Hepatic stellate cell (primary cell): ENCODE measurements at places on chromosomes 1 and 21.

DNA sequence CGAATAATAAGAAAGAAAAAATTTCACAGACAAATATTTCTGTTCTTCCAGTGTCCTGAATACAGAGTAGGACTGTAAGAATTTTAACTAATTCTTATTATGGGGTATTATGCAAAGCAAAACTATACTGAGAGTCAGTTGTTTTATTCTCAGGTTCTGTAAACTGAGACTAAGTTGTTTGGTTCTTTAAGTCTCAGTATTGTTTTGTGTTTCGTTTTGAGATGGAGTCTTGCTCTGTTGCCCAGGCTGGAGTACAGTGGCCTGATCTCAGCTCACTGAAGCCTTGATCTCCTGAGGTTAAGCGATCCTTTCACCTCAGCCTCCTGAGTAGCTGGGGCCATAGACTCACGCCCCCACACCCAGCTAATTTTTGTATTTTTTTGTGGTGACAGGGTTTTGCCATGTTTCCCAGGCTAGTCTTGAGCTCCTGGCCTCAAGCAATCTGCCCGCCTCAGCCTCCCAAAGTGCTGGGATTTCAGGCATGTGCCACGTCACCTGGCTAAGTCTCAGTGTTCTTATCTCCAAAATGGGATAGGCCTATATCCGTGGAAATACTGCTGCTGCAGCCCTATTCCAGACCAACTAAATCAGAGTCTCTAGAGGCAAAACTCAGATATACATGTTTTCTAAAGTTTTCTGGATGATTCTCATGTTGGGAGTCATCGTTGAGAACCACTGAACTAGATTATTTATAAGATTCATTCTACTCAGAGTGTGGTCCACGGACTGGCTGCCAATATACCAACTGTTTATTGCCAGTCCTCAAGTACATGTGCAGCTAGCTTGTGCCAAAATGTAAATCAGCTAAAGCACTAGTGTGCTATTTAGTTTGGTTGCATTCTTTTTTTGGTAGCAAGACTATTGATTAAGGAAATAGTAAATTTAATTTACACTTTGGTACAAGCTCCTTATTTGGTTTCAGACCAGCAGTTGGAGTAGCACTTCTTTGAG lies 116.6 kb downstream of the HS2ST1 start:
- no peak for DNase-seq

GRCh38 chr21:25956993-25957714 lies 213.4 kb downstream of the APP start:
- no peak for DNase-seq

DNA sequence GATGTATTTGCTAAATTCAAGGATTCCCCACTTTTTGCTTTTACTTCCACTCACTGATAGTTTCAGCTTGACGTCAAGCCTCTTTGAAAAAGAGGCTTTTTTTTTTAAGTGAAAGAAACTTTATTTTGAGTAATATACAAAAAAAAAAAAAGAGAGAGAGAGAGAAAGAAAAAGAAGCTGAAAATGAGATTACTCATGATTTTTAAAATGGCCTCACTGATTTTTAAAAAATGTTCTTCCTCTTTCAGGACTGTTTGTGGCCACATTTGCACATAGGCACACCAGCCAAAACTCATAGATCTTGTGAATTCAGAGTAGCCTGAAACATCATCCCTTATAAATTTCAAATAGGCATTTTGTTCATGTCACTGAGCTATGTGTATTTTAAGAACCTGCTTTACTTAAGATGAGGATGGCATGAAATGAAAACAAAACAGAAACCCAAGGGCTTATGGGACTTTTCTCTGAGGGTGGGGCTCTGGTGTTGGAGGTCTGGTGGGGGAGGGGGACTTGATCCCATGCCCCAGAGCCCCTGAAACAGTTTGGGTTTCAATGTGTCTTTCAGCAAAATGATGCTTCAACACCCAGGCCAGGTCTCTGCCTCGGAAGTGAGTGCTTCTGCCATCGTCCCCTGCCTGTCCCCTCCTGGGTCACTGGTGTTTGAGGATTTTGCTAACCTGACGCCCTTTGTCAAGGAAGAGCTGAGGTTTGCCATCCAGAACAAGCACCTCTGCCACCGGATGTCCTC lies 6.1 kb downstream of the ATF3 start:
- no peak for DNase-seq

DNA sequence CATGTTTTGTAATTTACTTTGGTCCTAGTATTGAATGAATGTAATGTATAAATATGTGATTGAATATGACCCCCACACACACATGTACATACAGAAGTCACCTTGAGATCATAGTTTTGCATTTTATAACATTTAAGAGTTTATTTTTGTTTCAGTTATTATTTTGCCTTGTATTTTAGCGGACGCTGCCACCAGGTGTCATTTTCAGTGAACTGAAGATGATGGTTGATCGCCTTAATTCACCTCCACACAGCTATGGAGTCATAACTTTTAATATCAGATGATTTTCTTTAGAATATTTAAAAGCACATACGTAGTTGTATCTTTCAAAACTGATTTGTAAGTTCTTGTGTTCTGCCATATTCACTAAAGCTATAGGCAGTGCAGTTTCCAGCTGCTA lies 130.4 kb downstream of the DYRK1A start:
- no peak for DNase-seq

GRCh38 chr1:8373581-8374241 lies 55.8 kb downstream of the SLC45A1 start:
- DNase-seq = peak; percentile 76

- DNase-seq = peak; percentile 56
Measured at GRCh38 chr1:248807067-248807737, 18.5 kb downstream of the SH3BP5L start.

DNA sequence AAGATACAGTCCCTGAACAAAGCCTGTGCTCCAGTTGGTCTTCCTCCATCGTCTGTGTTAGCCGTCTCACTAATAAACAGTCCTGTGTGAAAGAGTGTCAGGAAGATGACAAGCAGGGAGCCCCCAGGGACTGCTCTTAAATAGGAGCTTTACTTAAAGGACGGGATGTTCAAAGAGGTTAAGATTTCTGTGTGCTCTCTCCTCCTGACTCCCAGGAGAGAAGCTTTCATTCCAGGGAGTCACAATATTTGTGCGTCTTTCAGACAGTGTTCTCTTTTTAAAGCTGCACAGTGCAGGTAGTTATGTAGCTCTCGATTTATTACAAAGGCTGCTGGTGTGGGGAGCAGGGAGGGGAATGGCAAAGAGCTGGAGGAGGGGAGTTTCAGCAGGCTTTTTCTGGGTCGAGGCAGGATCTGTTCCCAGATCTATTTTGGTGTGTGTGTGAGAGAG lies 43.5 kb downstream of the STYXL2 start:
- DNase-seq = no peak

- peak; percentile 55 for DNase-seq
Measured at GRCh38 chr1:201702936-201703335, 126.0 kb upstream of the IPO9 start.

- peak; percentile 21 for DNase-seq
Measured at GRCh38 chr1:212070720-212071302, 35.3 kb downstream of the DTL start.

DNA sequence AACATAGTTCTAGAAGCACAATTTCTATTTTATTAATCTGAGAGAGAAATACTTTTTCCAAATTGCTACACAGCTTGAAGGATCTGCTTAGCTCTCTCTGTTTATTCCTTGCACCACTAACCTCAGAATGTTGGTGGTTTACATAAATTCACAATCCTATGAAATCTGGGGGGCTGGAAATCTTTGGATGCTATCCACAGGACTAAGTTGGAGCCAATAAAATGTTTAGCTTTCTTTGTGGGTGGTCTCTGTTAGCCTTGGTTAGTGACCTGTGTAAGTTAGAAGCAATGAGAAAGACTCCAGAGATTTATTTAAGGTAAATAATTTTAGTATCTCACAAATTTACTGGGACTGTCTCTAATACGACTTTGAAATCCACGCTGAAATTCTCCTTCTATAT lies 418.1 kb downstream of the ADGRL2 start:
- no peak for DNase-seq

DNA sequence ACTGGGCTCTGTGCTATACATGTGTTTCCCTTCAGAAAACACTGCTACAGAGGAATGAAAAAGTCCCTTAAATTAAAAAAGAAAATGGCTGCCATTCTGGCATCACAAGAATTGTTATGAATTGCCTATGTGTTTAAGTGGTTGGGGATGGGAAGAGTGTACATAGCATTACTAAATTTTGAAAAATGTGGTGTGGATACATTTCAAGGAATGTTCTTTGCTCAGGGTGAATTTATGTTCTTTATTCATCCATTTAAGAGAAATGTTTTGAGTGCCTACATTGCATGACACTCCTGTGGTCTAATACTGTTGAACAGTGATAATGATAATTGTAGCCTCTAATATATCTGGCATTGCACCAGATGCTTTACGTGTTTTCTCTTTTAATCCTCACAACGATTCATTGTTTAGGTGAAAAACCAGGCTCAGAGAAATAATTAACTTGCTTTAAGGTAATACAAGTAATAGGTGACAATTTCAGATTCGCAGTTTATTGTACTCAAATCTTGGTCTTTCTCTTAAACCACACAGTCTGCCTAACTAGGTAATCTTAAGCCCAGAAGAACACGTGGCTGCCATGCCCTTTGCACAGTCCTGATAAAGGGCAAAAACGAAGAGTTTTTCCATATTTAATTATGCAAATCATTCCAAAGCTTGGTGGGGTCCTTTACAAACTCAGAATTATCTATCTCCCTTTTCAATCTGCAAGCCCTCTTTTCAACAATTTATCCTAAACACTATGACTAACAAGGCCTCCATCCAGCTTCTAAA lies 31.5 kb downstream of the DPT start:
- no peak for DNase-seq

DNA sequence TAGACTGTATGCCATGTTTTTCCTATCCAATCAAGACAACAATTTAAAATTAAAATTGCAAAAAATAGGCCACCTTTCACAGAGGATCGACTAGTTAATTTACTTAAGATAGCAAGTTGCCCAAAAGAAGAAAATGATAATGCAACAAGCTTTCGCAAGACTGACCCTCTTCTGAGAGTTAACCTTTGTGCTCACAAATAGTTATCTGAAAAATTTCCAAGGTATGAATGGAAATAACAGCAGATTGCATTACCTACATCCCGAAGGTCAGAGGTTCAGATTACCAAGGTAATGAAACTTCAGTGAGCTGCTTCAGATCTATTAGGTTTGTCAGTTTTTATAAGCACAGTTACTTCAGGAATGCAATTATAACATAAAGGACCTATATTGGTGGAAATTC lies 298.0 kb downstream of the KCTD3 start:
- no peak for DNase-seq

GRCh38 chr1:155471026-155471425 lies 91.6 kb downstream of the ASH1L start:
- no peak for DNase-seq

GRCh38 chr1:237115035-237115434 lies 73.1 kb downstream of the RYR2 start:
- DNase-seq = no peak

GRCh38 chr1:35453031-35453430 lies 104.2 kb downstream of the KIAA0319L start:
- DNase-seq = no peak

DNA sequence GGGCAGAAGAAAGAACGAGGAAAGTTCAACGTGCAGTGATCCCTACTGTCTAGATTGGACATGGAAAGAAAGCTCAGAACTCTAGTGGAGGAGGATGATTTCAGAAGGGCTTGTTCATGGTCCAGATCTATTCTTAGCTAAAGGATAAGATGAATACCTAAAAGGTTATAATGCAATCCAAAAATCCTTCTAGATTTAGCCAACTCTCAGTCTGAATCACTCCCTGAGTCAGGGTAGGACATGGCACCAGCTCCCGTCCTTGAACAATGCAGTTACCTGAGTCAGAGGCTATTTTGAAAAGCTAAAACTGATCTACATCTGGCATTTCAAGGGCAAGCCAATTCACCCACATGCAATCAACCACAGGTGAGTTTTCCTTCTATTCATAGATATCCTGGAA lies 38.8 kb upstream of the HIVEP3 start:
- no peak for DNase-seq

DNA sequence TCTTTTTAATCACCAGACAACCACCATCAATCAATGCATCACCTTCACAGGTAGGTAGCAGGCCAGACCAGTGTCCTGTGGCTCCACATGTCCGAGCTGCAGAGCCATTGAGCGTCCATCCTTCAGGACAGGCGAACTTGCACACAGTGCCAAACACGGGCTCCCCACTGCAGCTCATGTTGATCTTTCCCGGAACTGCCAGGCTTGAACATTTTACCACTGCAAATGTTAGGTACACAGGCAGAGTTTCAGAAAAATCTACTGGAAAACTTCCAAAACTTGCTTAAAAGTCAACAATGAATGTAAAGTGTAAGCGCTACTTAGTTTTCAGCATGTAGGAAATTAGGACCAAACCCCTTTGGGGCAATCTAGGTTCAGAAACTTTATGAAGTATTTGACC lies 6.6 kb downstream of the SELE start:
- DNase-seq = no peak

DNA sequence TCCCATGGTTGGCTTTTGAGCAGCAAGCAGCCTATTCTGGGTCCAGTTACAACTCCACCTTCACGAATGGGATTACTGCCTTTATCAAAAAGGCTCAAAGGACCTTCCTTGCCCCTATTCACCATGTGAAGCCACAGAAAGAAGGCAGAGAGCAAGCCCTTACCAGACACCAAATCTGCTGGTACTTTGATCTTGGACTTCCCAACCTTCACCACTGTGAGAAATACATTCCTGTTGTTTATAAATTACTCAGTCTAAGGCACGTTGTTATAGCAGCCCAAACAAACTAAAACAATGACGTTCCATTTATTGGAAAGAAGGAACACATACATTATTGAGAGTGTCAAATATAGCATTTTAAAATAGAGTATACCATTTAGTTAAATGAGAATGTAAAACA lies 1557.9 kb downstream of the PLA2G4A start:
- DNase-seq = no peak

GRCh38 chr1:61781151-61781550 lies 38.9 kb downstream of the PATJ start:
- no peak for DNase-seq

- DNase-seq = no peak
Measured at GRCh38 chr21:30468900-30469714, 11.1 kb downstream of the KRTAP19-1 start.

GRCh38 chr1:206655471-206655882 lies 20.1 kb downstream of the DYRK3 start:
- no peak for DNase-seq

DNA sequence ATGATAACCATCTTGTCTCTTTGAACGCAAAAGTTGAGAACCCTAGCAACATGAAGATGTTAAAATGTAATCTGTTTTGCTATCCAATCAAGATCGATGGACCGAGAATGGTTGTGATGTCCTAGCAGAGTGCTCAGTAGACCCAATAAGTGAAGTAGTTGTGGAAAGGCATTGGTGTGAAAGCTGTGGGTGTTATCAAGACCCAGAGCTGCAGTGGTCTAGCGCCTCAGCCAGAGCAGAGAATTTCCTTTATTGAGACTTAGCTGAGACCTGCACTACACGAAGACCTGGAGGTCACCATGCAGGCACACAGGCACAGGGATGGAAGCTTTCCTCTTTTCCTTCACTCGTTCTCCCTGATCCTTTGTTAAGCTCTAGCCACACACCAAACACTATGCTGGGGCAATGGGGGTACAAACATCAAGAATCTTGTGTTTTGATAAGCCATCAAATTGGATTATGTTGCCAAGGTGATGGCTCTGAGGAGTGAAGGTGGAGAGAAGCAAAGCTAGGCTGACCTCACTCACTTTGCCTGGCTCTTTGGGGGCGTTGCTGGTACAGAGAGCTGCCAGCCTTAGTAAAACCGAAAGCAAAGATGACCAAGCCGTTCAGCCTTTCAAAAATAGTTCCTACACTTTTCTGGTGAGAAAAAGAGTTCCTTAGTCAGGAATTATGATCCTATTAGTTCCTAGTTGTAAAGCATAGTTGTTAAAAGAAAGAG lies 24.1 kb downstream of the METTL13 start:
- DNase-seq = no peak
